ENCODE measurements at places on chromosomes 1 and 21.
A peak's percentile ranks its signal among the peaks of the same experiment; 100 is the strongest.

DNA sequence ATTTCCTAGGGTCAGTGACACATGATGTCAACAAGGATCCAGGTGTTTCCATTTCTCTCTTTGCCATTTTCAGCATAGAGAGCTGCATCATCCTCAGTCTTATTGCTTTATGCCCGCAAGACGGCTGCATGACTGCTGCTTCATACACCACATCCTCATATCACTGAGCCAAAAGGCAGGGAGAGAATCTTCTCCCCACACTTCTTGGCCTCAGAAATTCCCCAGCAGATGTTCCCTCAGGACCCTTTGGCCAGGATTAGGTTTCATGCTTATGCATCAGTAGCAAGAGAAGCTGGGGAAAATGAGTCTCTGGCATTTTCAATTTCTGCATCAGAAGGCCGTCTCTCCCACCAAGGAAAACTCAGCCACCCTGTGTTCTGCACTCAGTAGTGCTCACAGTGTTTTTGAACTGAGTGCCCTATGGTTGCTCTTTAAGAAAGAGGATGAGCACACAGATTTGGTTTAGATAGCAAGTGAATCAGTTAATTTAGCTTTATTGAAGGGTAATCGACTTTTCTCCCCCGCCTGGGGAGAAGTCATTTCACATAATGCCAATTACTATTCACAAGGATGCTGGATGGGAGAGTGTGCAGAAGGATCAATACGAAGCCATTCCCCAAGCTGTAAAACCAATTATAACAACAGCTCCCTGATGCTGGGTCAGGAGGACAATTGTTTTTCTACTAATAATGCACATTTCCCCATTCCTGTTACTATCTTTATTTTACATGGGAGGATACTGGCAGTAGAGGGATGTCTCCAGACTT lies 360.2 kb downstream of the HHIPL2 start:
- no peak for DNase-seq

GRCh38 chr1:203083463-203083921 lies 2.3 kb downstream of the MYOG start:
- DNase-seq = no peak

DNA sequence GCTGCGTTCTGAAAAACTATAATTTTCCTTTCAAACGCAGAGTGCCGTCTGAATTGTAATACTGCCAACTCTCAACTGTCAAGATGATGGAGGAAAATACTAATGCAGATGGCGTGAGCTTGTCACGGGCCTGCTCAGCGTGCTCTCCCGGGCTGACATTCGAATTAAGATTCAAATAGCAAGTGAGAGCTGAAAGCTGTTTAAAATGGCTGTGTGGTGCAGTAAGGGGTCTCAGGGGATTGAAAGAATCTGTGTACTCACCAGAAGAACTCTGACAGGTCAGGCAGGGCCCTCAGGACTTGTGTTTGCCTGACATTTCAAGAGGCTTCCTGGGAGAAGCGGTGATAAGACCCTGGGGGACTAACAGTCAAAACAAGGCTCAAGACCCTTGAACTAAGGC lies 33.1 kb downstream of the ZMYND12 start:
- DNase-seq = no peak

GRCh38 chr1:223068900-223069665 lies 74.0 kb downstream of the TLR5 start:
- no peak for DNase-seq

DNA sequence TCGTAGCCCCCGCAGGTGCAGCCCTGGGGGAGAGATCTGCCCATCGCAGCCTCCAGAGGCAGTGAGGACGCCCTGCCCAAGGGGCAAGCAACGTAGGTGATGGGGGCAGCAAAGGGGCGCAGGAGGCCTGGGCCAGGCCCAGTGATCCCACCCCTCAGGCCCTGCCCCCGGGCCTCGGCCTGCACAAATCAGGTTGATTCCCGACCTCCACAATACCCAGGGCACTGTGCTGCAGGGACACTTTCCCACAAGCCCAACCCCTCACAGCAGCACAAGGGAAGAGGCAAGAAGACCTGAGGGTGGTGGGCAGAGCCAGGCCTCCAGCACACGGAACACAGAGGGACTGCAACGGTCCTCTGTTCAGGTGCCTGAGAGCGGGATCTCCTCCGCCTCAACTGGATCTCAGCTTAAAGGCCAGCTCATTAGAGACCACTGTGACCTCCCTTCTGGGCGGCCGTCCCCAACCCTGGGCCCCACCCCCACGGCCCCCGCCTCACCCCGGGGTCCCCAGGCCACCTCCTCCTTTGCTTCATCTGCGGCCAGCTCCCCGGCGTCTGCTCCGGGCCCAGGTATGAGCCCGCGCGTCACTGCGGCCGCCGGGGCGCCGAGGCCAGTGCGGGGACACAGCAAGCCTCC lies 812 bp upstream of the ARF1 start:
- peak; percentile 55 for DNase-seq

DNA sequence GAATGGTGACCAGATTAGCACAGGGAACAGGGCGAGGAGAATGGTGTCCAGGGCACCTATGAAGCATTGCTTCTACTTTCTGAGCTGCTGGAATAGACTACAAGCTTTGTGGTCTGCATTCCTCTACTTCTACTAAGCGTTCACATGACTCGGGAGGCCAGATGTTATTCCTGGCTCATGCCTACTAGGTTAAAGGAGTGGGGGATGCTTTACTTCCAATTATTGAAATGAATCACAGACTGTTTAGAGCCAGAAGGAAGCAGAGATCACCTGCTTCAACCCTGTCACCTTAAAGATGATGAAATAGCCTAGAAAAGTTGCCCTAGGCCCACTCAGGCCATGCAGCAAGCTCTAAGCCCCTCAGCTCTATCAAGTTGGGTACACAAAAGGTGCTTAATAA lies 633.5 kb downstream of the KIF26B start:
- no peak for DNase-seq

DNA sequence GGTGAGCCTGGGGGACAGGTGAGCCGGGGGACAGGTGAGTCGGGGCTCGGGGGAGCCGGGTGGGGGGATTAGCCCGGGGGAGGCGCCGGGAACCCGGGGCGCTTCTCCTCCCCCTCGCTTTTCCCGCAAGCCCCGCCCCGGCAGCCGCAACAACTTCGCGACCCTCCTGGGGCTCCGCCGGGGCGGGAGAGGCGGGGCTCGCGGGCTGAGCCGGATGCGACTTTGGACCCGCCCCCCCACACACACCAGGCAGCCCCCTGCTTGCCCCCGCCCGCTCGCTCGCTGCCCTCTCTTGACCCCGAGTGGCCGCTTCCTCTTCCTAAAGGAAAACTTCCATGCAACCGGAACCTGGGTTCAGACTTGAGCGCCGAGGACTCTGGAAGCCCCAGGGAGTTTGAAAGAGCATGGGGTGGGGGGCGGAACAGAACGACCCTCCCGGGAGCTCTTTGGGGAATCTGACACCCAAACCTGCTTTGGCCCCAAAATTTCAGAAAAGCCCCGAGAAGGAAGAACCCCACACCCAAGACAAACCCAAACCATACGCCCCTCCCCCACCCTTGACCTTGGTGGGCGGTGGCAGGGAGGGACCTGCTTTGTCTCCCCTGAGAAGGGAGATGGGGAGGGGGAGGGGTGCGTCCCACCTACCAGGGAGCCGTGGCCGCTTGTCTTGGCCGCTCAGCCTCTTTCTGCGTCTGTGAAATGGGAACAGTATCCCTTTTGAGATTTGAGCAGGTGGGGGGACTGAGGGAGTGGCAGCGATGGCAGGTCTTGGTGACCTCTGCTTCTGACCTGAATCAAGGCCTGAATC lies 550 bp downstream of the ARHGEF16 start:
- DNase-seq = peak; percentile 75

DNA sequence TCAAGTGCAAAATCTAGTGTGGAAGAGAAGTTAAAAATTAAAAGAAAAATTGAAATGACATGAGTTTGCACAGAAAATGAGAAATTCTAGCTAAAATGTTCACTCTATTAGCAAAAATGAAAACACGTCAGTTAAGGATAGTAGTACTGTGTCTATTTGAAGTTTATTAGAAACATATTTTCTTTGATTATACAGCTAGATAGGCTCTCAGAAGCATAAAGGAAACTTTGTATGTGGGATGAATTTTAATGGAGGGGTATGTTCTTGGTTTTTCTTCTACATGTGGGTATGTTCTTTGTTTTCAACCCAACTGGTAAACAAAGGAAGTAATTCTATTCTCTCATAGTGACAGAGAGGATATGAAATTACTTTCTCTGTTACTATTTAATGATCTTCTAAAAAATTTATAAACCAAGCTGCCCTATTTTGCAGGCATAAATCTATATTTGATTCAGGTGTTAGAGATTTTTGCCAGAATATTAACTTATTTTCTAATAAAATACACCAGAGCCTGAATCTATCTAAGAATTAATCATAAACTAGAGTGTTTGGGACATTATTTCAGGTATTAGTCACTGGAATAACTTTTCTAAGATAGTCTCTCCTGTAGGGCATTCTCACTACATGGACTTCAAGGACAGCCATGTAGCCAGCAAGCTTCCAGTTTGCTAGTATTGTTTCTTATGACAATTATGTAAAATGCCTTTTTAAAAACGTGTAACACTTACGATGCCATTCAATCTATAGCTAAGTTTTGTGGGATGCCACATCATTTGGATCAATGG lies 15.8 kb downstream of the GPSM2 start:
- no peak for DNase-seq

DNA sequence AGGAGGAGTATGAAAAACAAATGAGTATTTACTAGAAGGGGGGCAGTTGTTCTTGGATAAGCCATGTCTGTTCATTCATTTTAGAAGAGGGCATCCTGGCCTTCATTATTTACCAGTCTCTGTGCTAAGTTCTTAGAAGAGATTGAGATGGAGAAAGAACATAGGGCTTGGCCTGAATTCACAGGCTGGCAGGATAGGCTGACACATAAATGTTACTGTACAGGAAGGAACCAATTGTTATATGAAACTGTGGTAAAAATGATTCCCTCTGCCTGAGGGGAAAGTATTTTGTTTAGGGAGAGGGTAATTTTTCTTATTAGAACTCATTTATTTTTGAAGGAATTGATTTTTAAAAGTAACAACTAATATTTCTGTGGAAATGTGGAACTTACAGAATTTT lies 99.5 kb downstream of the MAN1A2 start:
- DNase-seq = no peak

DNA sequence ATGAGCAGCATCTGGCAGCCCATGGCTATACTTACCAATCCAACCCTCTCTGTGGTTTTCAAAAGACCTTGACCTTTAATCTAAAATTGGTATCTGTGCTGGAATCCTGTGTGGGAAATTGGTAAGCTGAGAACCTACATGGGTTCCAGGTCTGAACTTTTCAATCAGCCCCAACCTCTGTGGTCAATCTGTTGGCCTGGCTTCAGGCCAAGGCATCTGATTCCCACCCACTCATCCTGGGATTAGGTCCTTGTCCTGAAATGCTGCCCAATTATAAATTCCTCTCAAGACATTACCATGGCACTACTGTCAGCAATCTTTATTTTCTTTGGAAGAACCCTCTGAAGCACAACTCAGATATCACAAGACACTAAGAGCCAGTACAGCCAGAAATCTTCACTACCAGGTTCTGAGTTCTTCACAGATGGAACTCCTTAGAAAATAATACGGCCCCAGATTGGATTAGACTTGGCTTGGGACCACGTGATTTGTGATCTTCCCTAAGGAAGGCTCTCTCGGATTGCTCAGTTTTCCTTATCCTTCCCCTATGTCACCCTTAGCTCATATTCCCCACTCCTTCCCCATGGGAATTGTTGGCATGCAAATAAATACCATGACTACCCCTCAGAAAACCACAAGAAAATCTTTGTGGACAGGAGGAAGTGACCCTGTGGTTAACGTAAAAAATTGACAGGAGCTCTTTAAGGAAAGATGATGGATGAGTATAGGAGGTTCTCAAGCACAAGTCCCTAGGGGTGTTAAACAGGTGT lies 207.9 kb upstream of the ST6GALNAC5 start:
- no peak for DNase-seq

DNA sequence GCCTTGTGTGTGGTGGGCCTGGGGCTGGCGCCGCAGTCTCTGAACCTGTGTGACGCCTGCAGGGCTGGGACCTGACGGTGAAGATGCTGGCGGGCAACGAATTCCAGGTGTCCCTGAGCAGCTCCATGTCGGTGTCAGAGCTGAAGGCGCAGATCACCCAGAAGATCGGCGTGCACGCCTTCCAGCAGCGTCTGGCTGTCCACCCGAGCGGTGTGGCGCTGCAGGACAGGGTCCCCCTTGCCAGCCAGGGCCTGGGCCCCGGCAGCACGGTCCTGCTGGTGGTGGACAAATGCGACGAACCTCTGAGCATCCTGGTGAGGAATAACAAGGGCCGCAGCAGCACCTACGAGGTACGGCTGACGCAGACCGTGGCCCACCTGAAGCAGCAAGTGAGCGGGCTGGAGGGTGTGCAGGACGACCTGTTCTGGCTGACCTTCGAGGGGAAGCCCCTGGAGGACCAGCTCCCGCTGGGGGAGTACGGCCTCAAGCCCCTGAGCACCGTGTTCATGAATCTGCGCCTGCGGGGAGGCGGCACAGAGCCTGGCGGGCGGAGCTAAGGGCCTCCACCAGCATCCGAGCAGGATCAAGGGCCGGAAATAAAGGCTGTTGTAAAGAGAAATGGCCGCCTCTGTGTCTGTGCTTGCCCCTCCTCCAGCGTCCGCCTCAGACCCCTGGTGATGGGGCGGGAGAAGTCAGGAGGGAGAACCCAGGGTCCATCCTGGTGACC lies 788 bp downstream of the ISG15 start:
- no peak for DNase-seq

DNA sequence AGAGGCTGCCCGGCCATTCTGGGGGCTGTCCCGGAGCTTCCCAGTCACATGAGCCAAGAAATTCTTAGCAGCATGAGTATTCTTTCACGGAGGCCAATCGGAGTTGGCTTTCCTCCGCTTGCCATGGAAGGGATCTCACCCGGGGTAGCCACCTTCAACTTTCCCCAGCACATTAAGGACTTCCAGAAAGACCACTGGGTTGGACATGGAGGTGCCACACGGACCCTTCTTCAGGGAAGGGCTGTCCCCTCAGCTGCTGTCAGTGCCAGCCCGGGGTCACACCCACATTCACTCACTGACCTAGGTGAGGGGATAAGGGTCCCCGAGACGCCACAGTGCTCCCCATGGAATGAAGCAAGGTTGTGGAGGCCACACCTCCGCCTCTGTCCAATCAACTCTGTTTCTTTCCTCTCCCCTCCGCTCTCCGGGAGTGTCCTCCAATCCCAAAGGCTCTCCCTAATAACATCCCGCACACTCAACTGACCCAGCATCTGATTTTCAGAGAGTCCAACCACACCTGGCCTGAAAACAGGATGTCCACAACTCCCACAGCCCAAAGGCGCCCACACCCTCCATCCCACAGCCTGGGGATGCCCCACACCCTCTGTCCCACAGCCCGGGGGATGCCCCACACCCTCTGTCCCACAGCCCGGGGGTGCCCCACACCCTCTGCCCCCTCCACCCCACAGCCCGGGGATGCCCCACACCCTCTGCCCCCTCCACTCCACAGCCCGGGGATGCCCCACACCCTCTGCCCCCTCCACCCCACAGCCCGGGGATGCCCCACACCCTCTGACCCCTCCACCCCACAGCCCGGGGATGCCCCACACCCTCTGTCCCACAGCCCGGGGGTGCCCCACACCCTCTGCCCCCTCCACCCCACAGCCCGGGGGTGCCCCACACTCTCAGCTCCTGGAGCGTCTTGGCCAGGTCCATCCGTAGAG lies 19.4 kb downstream of the RSPH1 start:
- no peak for DNase-seq
